ENCODE measurements at places on chromosomes 4 and X.

- DNase-seq: no peak
Measured at GRCh38 chr4:74724979-74725378, 69.3 kb downstream of the BTC start.

GRCh38 chr4:11074581-11075241 lies 354.0 kb downstream of the HS3ST1 start:
- no peak for DNase-seq

DNA sequence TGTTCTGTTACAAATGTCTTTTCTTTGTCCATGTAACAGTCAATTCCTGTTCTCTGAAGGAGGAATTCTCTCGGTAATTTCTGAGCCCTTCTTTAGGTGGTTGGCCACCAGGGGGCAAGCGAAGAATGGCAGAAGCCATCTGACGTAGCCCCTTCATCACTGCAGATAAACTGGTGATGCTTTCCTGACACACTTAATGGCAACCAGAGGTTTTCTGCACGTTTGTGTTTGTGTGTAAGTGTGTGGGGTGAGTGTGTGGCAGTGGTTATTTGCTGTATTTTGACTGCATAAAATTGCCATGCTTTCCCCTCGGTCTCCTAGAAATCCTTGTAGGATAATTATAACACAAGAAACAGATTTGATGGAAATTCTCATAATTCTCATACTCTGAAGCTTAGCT lies 64.8 kb upstream of the STOX2 start:
- peak; percentile 67 for DNase-seq

DNA sequence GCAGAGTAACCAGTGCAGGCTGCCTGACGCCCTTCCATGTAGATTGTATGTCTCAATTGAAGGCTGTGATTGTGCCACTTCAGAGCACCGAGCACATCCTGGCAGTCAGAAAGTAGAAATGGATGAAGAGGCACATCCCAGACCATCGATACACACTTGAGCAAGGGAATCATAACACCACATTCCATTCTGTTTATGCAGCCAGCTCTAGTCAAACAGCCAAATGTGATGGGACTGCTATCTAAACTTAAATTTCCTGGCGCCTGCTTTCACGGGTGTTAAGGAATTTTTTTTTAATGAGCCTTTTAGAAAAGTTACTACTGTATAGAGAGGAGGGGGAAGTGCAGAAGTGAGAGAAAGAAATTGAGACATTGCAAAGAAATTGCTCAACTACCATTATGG lies 84.4 kb downstream of the PPARGC1A start:
- DNase-seq: no peak

DNA sequence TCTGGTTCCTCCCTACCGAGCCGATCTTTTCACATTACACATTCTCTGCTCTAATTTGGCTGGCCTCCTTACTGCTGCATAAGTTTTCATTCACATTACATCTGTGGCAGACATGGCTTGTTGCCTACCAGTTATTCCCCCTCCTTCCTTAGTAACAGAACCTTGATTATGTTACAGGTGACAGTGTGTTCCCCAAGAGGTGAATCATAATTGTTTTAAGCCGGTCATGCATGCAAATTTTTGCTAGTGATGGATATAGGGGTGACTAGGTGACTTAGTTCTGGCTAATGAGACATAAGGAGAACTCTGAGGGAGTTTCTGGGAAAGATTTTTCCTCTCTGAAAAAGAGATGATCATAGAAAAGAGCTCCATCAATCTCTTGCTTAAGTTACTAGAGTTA lies 8.4 kb upstream of the LAMP2 start:
- DNase-seq: no peak

DNA sequence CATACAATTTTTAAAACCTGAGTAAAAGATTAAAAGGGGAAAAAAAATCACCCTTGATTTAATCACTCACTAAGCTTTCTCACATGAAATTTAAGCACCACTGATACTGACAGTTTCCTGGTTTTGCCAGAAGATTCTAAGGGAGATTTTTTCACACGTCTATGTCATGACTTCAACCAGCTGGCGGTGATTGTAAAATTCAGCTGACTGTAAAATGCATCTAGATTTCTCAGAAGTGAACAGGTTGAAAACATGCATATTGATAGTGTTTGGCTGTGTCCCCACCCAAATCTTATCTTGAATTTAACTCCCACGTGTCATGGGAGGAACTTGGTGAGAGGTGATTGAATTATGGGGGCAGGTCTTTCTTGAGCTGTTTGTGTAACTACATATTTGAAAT lies 566.8 kb downstream of the PCDH18 start:
- DNase-seq: no peak

- DNase-seq: peak; percentile 20
Measured at GRCh38 chr4:119785963-119786362, 157.4 kb upstream of the PDE5A start.

DNA sequence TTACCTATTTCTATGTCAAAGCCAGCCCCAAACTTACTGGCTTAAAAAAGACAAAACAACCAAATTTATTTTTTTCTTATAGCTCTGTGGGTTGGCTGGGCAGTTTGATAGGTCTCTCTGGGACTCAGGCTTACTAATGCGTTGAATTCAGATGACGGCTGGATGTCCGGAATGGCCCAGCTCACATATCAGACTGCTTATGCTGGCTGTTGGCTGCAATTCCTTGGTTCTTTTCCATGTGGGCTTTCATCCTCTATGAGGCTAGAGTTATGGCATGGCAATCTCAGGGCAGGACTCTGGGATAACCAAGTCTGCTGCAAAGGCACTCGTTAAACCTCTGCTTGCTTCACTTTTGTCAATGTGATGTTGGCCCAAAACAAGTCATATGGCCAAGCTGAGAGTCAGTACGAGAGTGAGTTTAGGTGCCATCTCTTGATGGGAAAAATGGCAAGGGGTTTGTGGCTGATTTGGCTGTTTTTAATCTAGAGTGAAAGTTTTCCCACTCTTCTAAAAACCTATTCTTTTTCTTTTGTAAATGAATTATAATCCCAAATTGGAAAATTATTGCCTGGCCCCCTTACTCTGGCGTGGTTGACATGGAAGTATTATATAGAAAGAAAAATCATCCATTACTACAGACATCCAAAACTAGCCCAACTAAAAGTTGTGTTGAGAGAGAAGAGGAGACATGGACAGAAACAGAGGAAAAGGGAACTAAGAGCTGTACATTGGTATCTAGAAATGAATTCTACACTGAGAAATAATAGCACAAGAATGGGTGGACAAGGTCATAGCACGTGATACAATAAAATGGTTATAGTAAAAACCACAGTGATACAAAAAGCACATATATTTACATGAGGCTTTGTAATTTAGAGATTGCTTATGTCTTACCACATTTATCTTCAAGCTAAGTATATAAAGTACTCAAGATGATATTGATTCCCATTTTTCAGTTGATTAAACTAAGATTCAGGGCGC lies 6.6 kb downstream of the PRIMPOL start:
- no peak for DNase-seq

- DNase-seq: no peak
Measured at GRCh38 chrX:153714256-153714655, 9.9 kb downstream of the BCAP31 start.

DNA sequence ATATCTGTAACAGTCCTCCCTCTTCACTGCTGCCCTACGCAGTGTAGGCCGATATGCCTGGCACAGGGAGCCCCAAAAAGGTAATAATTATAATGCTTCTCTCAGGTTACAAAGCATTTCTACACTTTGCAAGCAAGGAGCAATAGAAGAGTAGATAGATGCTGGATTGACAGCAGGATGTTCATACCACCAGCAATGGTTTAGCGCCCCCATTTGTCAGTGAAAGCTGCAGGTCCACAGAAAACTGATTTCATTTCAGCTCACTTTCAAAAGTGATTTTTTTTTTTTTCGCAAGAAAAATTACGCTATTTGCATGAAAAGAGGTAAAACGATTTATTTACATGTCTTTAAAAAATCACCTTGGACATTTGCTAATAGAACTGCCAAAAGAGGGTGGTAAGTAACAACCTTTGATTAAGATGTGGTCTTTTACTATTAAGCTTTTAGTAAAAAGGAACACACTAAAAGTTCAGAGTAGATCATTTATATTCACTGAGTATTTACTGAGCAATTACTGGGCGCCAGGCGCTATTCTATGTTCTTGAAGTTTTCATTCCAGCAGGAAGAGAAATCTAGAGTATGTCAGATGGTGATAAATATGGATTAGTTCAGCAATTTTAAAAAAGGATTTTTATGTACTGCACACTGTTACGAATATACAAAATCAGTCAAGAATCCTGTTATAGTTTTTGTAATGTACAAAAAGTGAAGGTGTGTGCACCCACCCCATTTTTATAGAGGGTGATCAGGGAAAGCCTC lies 34.4 kb downstream of the HPF1 start:
- peak; percentile 31 for DNase-seq

- no peak for DNase-seq
Measured at GRCh38 chrX:153707406-153707805, 16.8 kb downstream of the BCAP31 start.

DNA sequence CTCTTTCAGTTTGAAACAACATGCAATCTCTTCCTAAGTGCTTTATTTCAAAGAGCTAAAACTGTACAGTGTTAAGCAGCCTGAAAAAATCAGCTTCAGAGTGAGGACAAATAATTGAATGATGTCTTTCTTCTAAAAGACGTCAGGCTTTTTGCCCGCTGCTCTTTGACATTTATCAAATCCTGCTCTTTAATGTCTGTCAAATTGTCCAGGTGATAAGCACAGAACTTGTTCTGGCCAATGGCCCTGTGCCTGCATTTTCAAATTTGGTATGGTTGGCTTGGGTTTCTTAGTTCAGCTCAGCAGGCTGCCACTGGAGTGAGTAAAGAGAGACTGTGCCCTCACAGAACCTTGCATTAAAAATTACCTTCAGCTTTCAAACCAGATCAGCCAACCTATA lies 712.9 kb upstream of the LCORL start:
- DNase-seq: no peak

- DNase-seq: no peak
Measured at GRCh38 chr4:113637823-113638561, 123.5 kb downstream of the CAMK2D start.

DNA sequence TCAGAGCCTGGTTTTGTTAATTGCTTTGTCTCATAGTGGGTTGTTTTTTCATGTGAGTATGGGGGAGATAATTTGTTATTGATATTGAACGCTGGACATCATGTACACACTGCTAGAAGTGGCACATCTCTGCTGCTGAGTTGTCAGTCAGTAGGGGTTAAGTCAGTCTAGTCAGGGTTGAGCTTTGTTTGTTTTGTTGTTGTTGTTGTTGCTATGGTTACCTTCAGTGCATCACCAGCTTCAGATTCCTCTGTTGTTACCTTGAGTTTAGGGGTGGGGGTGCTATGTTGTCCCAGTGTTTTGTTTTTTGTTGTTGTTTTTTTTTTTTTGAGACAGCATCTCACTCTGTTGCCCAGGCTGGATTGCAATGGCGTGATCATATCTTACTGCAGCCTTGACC lies 9.9 kb downstream of the YIPF6 start:
- peak; percentile 5 for DNase-seq

DNA sequence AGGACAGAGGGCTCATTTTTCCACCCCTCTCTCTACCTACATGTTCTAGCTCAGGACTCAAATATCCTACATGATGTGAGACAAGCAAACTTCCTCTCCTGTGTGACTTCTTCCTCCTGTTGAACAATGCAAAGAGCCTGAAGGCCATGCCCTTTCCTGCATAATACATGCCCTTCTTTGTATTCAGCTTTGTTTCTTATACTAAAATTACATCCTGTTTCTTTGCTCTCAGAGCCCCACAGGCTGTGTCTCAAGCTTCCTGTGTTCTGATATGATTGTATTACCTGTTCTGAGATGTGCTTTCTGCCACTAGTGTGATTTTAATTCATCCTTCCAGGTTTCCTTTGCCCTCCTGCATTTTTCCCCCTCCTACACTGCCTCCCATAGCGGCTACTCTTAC lies 166.4 kb upstream of the AFF2 start:
- DNase-seq: peak; percentile 6

GRCh38 chrX:38718311-38718710 lies 82.9 kb upstream of the MID1IP1 start:
- DNase-seq: peak; percentile 1

GRCh38 chr4:159097785-159098184 lies 5.1 kb upstream of the RAPGEF2 start:
- DNase-seq: peak; percentile 16

DNA sequence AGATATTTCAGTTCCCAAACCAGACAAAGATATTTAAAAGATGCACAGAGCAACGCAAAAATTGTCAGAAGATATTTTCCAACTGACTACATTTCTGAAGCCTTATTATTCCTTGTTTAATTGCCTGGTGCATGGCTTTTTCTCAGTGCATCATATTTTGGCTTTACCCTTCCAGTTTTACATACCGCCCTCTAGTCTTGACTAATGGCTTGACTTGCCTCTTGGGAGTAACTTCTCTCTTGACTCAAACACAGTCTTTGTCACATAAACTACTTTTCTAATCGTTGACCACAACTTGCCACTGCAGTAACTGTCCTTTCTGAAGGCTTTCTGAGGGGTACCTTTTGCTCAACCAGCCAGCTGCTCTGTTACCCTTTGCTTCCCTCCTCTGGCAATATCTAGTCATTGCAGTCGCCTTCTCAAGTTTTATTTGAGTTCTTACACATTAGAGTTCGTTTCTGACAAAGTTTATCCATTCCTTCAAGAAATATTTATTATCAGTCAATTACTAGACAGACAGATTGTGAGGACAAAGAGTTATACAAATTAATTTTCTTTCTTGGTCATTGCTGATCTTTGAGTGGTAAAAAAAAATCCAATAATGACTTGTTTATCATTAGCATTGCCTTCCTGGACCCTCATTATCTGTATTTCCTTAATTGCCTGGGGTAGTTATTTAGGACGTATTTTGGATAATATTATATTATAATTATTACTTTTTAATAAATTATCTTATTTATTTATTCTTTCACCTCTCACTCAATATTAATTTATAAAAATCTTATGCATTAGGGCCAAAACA lies 506.9 kb upstream of the PCDH10 start:
- DNase-seq: peak; percentile 74

DNA sequence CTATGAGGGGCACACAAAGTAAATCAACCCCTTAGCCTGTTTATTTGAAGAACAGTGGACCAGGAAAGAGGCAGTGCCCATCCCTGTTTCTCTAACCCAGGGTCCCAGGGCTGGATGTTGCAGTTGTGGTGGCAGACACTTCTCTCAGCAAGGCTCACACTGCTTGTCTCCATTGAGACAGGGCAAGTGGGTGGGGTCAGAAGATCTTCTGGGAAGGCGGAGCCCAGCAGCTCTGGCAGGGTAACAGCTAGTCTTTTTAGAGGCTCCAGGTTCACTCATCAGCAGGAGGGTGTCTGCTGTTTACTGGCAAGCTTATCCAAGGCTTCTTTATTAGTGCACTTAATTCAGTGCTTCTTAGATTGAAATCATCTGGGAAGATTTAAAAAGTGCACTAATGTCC lies 659.8 kb upstream of the DIPK2B start:
- no peak for DNase-seq

DNA sequence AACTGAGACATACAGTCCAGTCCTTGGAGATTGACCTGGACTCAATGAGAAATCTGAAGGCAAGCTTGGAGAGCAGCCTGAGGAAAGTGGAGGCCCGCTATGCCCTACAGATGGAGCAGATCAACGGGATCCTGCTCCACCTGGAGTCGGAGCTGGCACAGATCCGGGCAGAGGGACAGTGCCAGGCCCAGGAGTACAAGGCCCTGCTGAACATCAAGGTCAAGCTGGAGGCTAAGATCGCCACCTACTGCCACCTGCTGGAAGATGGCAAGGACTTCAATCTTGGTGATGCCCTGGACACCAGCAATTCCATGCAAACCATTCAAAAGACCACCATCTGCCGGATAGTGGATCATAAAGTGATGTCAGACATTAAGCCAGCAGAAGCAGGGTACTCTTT lies 20.4 kb upstream of the FRMPD3 start:
- no peak for DNase-seq

All from endothelial cell of umbilical vein (primary cell).